IPS DF 6.9 (cell line): ENCODE measurements at places on chromosomes 7 and 10.

GRCh38 chr7:82360591-82361368, 82.8 kb downstream of the CACNA2D1 start:
- DNase-seq = no peak

- no peak for DNase-seq
Observed at GRCh38 chr10:103838862-103839518, 16.4 kb downstream of the SH3PXD2A start.

GRCh38 chr7:117731455-117731854, 141.8 kb downstream of the CTTNBP2 start:
- DNase-seq = no peak

DNA sequence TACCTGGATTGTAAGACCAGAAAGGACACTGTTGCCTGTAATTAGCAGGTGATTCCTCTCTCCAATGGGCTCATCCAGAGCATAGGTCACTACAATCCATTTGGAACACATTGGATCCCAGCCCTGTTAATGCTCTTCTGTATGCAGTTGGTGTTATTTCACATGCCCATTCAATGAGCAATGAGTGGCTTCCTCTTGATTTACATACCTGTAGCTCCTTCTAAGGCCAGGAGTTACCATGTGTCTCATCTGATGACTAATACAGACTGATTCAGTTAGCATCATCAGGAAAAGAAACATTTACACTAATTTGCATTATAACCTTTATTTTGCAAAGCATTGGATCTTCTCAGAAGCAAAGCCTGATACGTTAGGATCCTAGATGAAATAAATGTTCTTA, 83.1 kb upstream of the NPVF start:
- DNase-seq = no peak

GRCh38 chr7:125347269-125347668, 417.6 kb upstream of the POT1 start:
- DNase-seq = no peak

DNA sequence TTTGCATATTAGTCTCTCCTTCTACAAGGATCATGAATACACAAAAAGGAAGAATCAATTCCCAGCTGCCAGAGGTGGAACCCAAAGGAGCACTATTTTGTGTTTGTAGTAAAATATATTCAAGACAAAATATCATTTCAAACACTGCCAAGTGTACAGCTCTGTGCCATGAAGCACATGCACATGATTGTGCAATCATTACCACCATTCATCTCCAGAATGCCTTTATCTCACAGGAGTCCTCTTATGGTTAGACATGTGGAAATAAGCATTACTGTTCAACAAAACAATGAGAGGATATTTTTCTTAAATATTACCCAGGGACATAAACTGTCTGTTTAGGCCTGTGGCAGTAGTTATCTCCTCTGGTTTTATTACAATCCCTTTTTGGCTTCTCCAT, 151.4 kb upstream of the PPP1R3A start:
- no peak for DNase-seq

- DNase-seq = no peak
Observed at GRCh38 chr7:40780460-40780859, 645.7 kb downstream of the SUGCT start.

DNA sequence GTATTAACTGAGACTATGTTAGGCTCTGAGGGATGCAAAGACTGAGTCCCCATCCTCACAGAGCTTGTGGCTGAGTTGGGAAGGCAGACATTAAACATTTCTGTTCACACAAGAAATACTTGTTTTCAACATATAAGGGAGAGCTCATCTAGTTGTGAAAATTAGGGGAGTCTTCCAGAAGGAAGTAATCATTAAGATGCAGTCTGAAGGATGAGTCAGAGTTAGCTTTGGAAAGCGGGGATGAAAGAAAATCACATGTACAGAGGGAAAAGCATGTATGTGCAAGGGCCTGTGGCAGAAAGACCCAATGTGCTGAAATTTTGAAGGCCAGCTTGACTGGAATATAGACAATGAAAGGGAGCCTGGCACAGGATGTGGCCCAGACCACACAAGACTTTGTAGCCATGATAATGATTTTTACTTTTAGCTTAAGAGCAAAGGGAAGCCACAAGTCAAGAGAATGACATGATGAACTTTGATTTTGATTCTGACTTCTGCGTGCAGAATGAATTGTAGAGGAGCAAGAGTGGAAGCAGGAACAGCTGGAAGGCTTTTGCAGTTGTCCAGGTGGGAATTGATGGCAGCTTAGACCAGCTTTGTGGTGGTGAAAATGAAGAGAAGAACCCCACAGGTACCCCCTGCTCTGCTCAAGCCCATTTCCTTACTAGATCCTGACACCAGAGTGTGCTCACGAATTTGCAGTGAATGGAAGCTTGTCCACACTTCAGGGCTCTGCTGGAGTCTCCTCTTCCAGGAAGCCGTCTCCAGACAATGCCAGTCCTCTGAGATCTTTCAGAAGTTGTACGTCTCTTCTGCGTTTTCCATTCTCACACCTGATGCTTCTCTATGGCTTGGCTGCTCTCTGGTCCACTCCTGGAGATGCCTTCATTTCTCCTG, 115.6 kb downstream of the ATXN7L1 start:
- DNase-seq = no peak

DNA sequence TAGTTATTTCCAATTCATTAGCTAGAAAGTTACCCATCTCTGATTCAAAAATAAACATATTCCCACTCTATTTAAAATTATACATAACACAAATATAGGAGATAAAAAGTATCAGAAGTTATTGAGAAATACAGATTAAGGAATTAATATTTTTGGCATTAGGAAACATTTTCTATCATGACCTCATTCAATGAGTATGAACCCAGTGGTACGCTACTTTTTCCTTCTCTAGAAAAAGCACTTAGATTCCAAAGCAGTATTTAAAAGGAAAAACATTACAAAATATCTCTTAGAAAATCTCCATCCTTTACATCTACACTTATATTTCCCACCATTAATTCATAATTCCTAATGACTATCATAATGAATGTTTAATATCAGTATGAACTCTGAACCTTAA, 240.6 kb upstream of the GNAI1 start:
- no peak for DNase-seq

DNA sequence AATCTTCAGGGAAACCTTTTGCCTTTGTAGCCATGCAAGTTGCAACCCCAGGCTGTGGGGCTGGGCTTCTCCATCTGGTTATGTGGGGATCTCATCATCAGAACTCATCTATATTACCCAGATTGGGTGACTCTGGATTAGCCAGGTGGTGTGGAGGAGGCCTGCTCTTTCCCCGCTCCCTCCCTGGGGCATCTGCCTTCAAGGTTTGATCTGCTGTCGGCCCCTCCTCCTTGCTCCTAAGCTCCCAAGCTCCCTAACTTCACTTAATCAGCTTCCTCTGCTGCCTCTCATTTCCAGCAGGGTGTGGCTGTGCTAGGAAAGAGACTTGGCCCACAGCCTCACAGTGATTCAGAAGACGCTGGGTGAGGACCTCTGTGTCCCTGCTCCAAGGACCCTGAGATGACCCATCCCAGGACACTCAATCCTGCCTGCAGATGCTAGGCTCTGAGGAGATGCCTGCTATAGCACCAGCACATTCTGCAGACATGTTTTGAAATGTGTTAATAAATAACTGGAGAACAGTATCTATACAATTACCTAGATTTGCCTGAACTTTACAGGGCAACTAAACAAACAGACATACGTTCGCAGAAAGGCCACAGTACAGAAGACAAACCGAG, 392.1 kb upstream of the PODXL start:
- DNase-seq = no peak

DNA sequence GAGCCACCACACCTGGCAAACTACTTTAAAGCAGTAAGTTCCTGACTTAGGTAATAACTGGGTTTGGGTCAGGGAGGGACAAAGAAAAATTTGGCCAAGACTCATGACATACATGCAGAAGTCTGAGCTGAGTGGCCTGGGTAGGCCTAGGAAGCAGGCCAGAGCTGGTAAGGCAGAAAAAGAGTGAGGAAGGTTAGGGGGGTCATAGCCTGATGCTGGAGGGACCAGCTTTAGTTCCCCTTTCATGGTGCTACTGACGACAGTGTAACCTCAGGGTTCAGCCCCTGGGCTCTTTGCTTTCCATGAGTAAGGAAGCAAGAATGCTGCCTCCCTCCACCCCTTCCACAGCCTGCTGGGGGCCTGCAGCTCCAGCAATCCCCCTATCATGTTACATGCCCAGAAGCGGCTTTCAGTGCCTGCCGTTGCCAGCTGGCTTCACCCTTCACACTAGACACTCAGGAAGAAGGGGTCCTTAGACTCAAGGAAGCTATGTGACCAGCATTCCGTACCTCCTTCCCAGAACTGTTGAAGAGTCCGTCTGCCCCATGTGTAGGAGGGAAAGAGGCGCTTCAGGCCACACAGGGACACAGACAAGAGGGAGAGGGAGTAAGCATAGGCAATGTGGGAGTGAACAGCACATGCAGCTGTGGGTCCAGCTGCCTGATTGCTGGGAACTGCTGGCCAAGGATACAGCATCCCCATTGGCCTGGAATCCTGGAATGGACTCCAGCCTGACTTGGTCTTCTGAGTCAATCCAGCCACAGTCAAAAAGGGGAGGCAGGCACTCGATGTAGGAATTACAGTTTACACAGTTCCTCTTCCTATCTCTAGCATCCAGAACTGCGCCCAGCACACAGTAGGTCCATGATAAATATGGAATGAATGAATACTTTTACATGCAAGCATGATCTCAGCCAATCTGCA, 4.1 kb upstream of the PLAU start:
- DNase-seq = no peak

GRCh38 chr10:104199567-104199966, 32.6 kb downstream of the CFAP43 start:
- DNase-seq = no peak

- no peak for DNase-seq
Observed at GRCh38 chr10:306007-306674, 170.9 kb downstream of the ZMYND11 start.

- DNase-seq = no peak
Observed at GRCh38 chr7:20998309-20998708, 211.6 kb upstream of the SP8 start.

DNA sequence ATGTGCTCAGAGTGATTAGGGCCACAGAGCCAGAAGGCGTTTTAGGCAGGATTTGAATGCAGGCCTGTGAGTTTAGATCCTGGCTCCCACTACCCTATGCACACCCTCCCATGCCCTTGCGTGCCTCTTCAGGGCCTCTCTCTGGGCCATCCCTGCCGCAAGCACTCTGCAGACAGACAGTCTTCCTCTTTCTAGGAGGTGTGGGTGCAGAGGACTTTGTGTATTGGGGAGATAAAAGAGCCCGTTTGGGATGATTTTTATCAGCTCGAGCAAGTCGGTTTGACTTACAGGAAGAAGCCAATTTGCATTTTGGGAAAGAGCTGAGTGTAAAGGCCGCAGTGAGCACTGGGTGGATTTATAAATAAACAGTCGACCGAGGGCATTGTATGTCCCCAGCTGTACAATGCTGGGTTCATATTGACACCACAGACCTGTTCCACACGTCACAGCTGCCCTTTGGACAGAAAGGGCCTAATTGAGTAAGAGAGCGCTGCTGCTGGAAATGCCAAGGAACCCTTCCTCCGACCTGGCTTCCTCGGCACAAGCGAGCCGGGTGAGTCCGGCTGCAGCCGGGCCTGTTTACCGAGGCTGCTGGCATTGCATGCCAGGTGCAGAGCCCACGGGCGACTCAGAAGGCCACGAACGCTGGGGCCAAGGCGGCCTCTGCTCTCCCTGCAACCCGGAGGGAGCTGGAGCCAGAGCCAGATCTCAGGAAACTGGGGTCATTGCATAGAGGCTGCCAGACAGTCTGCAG, 25.1 kb downstream of the ZMIZ1 start:
- DNase-seq = no peak

DNA sequence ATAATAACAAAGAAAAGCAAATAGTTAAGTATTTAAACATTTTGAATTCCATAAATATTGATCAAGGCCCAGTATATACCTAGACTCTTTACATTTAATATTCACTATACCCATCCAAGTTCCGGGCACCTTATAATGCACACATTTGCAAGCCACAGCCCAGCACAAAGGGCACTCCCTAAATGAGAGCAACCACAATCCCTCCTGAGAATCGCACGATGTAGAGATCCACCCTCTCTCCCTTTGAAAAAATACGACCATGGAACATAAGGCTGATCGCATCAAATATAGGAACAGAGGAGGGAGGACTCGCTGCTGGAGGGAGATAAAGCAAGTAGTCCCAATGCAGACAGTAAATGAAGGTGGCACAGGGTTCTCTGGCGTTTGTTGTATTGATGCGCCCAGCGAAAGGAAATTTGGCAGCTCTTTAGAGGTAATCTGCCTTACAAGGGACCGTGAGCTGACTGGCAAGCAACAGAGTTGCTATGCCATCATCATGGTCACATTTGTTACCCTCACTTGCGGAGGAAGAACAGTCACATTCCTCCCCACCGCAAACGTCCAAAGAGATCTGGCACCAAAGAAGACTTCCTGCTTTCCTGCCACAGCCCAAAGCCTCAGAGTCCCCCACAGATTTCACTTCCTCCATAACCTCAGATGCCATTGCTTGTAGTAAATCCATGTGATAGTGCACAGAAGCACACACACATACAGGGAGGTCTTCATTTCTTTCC, 16.1 kb upstream of the TAS2R40 start:
- no peak for DNase-seq

GRCh38 chr7:150988230-150989226, 2.3 kb upstream of the NOS3 start:
- no peak for DNase-seq
